Stomach (tissue), 19 donors: ENCODE measurements at places on chromosomes 11 and 22. TPM values are rescaled to one million over a fixed set of nuclear protein-coding genes. Genes with fewer than 3 reads are reported as not detected.

DNA sequence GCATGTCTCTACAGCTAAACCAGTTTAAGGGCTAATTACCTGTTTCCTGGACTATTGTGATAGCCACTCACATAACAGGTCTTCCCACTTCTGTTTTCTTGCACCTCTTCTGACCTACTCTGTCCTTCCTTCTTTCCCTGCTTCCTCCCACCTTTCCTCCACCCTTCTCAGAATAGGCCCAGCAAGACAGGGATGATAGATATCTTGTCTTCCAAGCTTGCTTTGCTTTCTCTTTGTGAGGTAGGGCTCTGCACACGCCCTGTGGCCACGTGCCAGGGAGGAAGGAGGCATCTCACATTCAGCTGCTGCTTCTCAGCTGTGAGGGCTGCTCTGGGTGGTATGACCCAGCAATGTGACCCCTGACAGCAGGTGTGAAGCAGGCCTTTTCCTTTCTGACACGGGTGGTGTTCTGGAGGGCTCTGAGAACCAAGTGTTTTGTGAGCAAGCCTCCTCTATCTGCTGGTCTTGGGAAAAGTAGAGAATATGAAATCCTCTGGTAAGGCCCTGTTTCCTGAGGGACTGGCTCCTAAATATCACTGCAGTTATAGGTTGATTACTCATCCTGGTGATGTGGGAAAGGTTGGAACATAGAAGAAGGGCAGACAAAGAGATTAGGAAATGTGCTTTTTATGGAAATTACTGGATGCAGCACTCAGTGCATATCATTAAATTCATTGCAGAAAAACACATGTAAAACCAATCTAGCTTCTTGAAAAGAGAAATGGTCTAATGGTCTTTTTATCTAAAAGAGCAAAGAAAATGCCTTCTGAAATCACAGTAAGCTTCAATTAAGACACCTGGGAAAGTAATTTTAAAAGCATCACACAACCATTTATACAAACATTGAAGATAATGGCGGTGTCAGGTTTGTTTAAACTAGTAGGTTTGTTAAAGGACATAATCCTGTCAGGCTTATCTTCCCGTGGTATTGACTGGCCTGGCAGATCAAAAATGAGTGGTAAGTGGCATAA, 8.5 kb downstream of the AMOTL1 start:
- no peaks in the 10 kb centered on the region for H3K36me3 ChIP-seq
- no peak overlapping the region for H3K27ac ChIP-seq
- H3K27me3 ChIP-seq: no peaks in the 10 kb centered on the region
- peaks cover 14% of the 10 kb centered on the region for H3K4me1 ChIP-seq

Gene LIMK2
- 19.9 TPM for polyA plus RNA-seq

DNA sequence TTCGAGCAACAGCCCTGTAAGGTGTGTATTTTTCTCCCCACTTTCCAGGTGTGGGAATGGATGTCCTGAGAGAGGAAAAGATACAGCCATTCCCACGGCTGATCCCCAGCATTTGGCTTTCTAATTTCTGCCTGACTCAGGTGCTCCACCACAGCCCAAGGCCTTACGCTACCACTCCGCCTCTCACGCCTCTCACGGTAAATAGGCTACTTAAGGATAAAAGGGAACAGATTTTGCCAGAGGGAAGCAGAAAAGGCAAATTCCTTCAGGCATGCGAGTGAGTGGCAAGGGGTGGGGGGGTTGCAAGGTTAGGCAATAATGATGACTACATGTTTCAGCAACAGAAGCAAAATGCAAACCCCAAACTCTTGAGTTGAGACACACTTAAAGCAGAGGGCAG, 9.2 kb downstream of the PVALB start:
- no peaks in the 10 kb centered on the region for H3K4me1 ChIP-seq
- DNase-seq: no peak
- H3K27ac ChIP-seq: no peak overlapping the region
- no peaks in the 10 kb centered on the region for H3K27me3 ChIP-seq

Gene APOL5
- not detected for polyA plus RNA-seq

DNA sequence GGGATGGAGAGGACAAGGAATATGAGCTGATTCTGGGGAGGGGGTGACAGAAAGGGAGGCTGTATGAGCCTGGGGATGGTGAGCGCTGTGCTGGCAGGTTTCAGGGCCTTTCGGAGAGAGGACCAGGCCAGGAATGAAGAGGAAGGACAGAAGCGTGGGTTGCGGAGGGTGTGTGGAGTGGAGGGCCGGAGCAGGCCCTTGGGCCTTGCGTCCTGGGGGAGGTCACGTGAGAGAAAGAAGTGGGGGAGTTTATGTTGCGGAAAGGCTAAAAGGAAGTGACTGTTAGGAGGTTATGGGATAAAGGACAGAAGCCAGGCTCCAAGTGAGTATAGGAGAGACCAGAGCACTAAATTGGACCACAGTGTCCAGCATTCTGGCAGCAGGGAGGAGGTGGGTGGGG, 17.5 kb downstream of the BCR start:
- DNase-seq: no peak
- no peak overlapping the region for H3K4me3 ChIP-seq

- H3K27me3 ChIP-seq: no peaks in the 10 kb centered on the region
- no peaks in the 10 kb centered on the region for H3K36me3 ChIP-seq
- no peaks in the 10 kb centered on the region for H3K4me1 ChIP-seq
- H3K4me3 ChIP-seq: no peak overlapping the region
These were observed 283.3 kb upstream of the ARHGAP42 start for GRCh38 chr11:100403816-100404215.

DNA sequence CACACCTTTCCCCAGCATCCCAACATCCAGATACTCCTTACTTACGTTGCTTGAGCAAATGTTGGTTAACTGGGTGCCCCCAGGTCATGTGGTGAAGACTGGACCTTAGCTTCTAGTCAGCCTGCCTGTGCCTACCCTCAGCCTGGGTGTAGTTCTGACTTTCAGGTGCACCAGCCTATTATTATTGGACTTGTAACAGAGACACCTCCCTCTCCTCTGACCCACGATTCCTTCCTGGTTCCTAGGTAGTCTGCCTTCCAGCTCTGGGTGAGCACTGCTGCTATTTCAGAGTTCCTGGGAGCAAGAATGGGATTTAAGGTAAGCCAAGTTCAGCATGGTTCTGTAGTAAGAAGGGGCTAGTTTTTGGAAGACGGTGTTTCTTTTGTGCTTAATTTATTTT, 138.2 kb downstream of the DSCAML1 start:
- no peak for DNase-seq
- no peaks in the 10 kb centered on the region for H3K36me3 ChIP-seq

DNA sequence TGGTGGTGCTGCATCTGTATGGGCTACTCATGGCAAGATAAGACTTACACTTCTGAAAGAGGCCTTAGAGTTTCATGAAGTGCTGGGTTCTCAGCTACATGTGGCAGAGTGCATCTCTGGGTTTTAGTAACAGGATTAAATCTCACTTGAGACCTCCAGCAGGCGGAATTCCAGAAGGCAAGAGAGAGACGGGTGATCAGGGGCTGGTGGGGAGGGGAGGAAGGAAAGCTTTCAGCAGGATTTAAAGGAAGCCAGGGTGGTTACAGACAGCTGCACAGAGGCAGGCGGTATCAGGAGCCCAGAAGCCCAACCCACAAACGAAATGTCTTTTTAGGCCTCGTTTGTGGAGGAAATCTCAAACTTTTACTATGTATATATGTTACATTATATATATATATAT, 56.2 kb upstream of the CD82 start:
- no peak overlapping the region for H3K27ac ChIP-seq
- H3K36me3 ChIP-seq: no peaks in the 10 kb centered on the region
- H3K27me3 ChIP-seq: no peaks in the 10 kb centered on the region
- H3K4me1 ChIP-seq: no peaks in the 10 kb centered on the region
- H3K4me3 ChIP-seq: no peak overlapping the region
- no peak for DNase-seq

DNA sequence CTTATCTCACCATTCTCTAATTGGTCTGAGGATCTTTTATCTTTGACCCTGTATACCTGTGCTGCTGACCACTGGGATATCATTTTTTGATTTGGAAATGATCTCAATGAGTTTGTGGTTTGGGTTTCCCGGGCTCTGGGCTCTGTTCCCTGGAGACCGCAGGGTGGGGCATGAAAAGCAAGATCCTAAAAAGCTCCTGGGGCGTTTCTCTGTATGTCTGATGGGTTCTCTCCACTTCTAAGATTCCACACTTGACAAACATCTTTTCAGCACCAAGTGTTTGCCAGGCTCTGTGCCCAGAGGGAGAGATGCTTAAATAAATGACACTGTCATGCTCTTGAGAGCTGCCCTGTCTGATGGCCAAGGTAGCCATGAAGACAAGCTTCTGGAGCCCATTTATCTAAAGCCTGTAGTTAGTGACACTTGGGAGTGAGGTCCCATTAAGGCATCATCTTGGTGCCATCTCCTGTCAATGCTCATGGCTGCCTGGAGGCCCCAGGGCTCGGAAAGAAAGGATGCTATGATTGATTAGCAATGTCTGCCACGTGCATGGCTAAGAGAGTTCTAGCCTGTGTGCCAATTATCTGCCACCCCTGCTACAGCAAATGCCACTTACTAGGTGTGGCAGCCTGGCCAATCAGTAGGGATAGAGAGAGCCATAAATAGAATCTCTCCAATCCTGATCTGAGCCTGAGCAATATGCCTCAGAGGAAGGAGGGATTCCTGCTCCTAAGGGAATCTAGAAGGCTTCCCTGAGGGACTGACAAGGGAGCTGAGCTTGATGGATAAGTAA, 531.6 kb downstream of the MN1 start:
- H3K27me3 ChIP-seq: peaks cover 50% of the 10 kb centered on the region
- H3K27ac ChIP-seq: no peak overlapping the region
- no peaks in the 10 kb centered on the region for H3K4me1 ChIP-seq
- no peak overlapping the region for H3K4me3 ChIP-seq
- no peak for DNase-seq

Gene TPBGL
- not detected for polyA plus RNA-seq

DNA sequence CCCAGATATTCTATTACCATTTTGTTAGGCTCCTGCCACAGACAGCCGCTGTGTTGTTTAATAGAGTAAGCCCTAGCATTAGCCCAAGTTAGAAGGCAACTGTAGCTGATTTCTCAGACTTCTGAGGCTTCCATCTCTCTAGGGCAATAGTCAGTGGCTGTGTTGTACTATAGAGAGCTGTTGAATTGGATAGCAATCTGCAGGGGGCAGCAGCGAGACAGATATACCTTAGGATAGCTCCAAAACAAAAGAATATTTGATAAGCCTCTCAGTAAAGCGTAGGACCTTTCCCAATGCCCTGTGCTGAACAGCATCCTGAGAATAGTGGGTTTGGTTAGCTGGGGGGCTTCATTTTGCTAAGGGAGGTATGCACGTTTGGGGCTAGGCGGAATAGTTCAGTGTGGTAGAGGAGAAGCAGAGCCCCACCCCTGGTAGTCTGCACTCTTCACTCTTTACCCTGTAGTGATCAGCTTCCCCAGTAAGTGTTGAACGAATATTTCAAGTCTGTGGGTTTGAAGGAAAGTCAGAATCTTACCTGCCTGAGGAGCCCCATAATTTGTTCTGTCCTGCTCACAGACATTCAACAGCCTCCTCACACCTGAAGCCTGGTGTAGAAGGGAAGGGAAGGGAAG, 515.1 kb downstream of the INSC start:
- peak; percentile 70 for DNase-seq
- no peaks in the 10 kb centered on the region for H3K36me3 ChIP-seq
- no peak overlapping the region for H3K4me3 ChIP-seq
- no peaks in the 10 kb centered on the region for H3K27me3 ChIP-seq
- no peak overlapping the region for H3K27ac ChIP-seq

GRCh38 chr11:64251753-64252002, 348 bp downstream of the PLCB3 start:
- no peak for DNase-seq
- peaks cover 22% of the 10 kb centered on the region for H3K4me1 ChIP-seq
- H3K36me3 ChIP-seq: peaks cover 25% of the 10 kb centered on the region

Gene ZNF214
- polyA plus RNA-seq: 0.37 TPM

Gene C1QTNF5
- polyA plus RNA-seq: 12.7 TPM

GRCh38 chr11:24819006-24819405, 322.2 kb downstream of the LUZP2 start:
- no peak overlapping the region for H3K4me3 ChIP-seq
- no peaks in the 10 kb centered on the region for H3K4me1 ChIP-seq
- no peaks in the 10 kb centered on the region for H3K27me3 ChIP-seq
- DNase-seq: no peak
- no peak overlapping the region for H3K27ac ChIP-seq
- no peaks in the 10 kb centered on the region for H3K36me3 ChIP-seq

Gene YPEL1
- 4.0 TPM for polyA plus RNA-seq

- H3K27me3 ChIP-seq: no peaks in the 10 kb centered on the region
- H3K4me1 ChIP-seq: peaks cover 58% of the 10 kb centered on the region
- no peak for DNase-seq
These were observed 36.4 kb downstream of the PACSIN2 start for GRCh38 chr22:42978453-42979103.

- no peaks in the 10 kb centered on the region for H3K36me3 ChIP-seq
- no peak for DNase-seq
- H3K27ac ChIP-seq: no peak overlapping the region
- H3K27me3 ChIP-seq: no peaks in the 10 kb centered on the region
- no peak overlapping the region for H3K4me3 ChIP-seq
These were observed 32.1 kb downstream of the ENDOD1 start for GRCh38 chr11:95121698-95122097.

DNA sequence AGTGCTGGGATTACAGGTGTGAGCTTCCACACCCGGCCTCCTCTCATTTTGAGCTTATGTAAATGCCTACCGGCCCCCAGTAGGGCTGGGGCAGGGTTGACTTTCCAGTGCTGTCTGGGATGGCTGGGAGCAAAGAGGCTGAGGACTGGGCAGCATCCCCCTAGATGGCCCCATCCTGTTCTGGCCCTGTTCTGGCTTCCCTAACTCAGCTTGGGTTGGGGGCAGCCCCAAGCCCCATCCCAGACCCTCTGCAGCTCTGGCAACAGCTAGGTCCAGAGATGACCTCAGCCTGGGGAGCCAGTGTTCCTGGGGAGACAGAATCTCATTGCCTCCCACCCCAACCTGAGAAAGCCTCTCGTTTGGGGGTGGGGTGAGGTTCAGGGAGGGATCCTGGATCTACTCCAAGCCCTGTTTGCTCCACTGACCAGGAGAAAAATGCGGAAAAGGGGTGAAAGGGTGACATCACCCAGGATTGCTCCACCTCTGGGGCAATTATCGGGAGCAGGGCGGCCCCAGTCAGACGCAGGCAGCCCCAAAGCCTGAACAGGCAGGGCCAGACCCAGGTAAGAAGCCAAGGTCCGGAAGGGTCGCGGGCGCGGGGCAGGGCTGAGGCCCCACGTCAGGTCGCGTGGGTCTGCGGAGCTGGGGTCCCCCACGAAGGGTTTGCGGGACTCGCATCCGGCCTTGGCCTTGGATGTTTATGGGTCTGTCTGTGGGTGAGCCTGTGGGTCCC, at the start of gene PNPLA2:
PNPLA2 (plus strand) TSS at position 519 of the 733 bp plus-strand sequence. CDS start 805 bp downstream, outside the sequence.
- H3K36me3 ChIP-seq: peaks cover 44% of the 10 kb centered on the region
- peak within 1 kb of the TSS; percentile 95 for H3K27ac ChIP-seq
- peaks cover 46% of the 10 kb centered on the region for H3K4me1 ChIP-seq
- peak within 1 kb of the TSS; percentile 97 for H3K4me3 ChIP-seq
- H3K27me3 ChIP-seq: no peaks in the 10 kb centered on the region
- DNase-seq: peak; percentile 92
